Hematopoietic multipotent progenitor cell treated with erythropoietin and hydrocortisone succinate and interleukin-3 and kit ligand, for 6 days (in vitro differentiated cells): ENCODE measurements at places on chromosomes 4 and X.

GRCh38 chr4:6855692-6856297, 53.8 kb upstream of the TBC1D14 start:
- peak; percentile 80 for DNase-seq

GRCh38 chrX:110578270-110578669, 217.3 kb downstream of the CHRDL1 start:
- no peak for DNase-seq

- no peak for DNase-seq
Observed at GRCh38 chr4:78155616-78156105, 98.5 kb downstream of the FRAS1 start.

DNA sequence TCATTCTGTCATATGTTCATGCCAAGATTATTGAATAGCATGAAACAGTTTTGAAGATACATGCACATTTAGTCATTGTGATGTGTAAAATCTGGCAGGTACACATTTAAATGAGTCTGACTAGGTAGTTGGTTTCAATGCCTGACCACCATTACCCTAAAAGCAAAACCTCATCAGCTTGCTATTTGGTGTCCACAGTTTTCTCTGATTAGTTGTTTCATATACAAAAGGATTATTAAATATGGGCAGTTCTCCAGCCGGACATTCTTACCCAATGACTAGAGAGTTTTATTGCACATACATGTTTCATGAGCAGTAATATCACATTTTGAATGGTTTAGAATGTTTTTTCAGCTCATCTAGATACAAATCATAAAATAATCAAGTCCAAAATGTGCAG, 23.7 kb downstream of the DCHS2 start:
- no peak for DNase-seq

DNA sequence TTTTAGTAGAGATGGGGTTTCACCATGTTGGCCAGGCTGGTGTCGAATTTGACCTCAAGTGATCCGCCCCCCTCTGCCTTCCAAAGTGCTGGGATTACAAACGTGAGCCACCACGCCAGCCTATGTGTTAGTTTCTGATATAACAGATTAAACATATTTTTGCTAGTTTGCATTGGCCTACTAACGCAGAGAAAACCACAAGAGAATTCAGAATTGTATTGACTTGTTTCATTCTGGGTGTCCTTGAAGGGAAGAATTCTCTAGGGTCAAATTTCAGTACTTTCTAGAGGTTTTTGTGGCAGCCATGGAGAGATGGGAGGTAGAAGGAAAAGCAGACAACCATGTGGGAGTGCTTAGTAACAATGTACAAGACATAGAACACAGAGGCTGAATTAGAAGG, 46.1 kb upstream of the BMPR1B start:
- no peak for DNase-seq

DNA sequence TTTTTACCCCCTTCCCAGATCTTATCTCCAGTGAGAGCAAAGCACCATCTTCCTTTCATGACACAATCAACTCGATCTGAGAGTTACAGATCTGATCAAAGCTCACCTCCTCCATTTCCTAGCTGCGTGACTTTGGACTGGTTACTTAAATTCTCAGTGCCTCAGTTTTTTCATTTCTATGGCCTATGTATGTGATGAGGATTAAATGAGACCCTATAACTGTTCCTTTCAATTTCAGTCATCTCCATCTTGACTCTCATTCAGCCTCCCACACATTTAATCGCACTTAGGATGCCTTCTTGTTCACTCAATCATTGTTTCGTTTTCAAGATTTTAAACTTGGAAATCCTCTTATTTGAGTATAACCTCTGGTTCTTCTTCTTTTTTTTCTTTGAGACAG, 20.1 kb upstream of the CXCR3 start:
- no peak for DNase-seq

DNA sequence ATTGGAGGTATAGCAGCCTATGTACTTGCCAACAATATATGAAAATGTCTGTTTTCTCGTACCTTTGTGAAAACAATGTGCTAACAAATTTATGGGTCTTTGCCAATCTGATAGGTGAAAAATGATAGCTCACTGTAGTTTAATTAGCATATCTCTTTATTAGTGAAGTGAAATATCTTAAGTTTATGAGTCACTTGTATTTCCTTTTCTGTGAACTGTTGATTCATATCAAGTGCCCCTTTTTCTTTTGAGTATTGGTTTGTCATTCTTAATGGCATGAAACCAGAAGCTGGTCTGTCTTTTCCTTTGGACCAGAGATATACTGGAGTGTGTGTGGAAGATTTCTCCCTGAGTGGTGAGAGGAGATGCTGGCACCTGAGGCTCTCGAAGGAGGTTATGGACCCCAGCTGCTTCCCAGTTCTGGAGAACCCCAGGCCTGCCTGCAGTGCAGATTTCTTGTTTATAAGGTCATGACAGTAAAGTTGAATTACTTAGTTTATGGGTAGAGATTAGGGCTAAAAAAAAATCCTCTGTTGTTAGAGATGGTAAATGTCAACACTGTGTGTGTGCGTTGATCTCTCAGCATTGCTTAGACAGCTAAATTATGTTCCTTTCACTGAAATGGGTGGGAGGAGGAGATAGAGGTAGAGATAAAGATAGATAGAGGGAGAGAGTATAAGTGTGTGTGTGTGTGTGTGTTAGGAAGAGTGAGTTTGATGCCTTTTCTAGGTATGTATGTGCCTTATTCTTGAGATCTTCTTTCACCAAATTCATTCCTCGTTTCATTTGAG, 89.9 kb downstream of the REPS2 start:
- peak; percentile 11 for DNase-seq

DNA sequence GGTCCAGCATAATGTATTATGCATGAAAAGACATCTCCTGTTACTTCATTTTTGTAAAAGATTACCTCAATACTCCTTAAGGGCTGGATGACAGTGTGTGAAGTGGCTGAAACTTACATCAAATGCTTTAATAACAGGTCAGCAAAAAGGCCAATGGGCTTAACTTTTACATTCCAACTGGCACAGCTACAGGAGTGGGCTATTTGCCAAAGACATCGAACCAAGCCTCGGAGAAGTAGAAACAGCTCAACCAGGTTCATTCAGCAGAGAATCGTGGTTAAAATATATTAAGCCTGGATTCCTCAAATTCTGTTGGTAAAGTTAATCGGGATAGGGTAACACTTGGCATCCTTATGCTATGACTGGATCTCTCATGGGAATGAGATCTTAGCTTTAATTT, 639.7 kb downstream of the TRIML1 start:
- no peak for DNase-seq

GRCh38 chr4:10640561-10641201, 43.9 kb downstream of the CLNK start:
- peak; percentile 27 for DNase-seq

DNA sequence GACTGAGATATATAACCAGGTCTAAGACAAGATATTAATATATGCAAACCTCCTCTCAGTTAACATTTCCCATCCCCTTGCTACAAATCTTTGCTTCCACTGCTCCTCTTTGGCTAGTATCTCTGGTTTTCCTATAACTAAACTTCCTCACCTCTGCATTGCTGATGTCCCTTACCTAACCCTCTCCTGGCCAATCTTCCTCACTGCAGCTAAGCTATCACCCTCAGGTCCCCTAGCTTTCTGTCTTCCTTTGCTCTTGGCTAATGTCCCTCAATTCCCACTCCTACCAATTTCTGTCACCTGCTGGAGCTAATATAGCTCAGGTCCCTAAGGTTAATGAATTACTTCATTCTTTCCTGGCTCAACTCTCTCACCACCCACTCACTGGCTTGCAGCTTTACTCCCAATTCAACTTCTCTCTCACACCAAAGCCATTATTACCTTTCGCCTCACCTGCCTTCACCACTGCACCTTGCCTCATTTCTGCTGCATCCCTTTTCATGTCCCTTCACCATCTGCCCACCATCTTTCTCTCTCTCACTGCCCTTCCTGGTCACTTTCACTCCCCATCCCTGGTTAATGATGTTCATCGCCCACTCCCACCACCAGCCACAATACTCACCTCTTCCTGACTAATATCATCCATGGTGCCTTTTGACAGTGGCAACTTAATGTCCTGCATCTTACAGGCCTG, 26.7 kb downstream of the SMC1A start:
- DNase-seq: no peak

GRCh38 chr4:169131556-169132208, 121.6 kb upstream of the CBR4 start:
- no peak for DNase-seq

DNA sequence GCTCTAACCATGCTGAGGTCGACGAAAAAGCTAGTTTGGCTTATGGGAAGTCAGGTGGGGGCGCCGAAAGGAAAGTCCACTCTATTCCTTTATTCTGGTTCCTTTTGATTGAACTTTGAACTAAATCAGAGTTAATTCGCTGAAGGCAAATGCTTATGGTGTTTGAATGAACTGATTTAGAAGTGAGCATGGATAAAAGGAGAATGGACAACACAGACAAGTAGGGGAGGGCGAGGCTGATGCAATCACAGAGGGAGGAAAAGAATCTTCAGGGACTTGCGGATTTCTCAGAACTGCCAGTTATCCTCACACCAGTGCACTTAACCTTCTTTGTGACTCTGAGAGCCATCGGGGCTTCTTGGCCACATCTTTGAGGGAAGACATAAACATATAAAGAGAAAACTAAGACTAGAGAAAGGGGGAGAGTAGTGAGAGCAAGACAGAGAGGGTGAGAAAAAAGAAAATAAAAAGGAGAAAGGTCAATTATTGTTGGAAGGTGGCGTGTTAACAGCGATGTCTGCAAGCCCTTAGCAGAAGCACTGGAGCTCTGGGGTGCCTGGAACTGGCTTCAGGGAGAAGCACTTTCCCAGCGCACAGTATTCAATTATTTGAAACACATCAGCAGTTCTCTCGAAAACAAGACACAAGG, 79.6 kb upstream of the PLAC1 start:
- DNase-seq: no peak

DNA sequence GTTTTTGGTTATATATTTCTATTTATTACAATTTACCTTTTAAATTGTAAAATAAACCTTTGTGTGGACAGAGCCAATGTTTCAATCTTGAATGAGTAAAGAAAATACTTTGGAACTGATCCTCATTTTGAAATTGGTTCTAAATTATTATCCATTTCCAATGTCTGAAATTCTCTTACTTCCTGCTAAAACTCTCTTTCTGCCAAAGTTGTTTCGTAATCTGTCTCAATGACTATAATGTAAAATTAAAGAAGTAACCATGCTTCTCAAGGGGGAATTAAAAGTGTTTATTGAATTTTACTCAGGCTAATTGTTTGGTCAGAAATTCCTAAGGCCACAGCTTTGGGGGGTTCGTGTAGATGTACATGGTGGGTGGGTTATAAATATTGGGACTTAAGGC, 34.8 kb downstream of the YIPF6 start:
- DNase-seq: no peak

GRCh38 chrX:36480441-36480990, 527.6 kb upstream of the FAM47C start:
- no peak for DNase-seq

DNA sequence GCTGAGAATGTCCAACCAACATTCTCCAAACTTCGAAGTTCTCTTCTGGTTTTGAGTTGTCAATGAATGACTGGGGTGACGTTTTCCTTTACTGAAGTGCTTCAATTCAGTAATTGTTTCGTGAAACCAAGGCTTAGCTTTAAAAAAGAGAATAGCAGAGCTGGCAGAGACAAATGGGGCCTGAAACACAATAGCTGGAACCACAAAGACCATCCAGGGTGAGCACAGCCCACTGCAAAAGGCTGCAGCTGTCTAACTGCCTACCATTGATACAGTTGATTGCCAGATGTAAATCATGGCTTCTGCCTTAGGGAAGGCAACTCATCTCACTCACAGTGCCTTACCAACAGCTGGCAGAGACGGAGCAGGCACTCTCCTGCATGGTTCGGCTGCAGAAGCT, 78.7 kb upstream of the ZNF518B start:
- no peak for DNase-seq
